ENCODE measurements at places on chromosomes 6 and 20.

GRCh38 chr20:14828459-14828858, 491.0 kb upstream of the FLRT3 start:
- no peak for DNase-seq

DNA sequence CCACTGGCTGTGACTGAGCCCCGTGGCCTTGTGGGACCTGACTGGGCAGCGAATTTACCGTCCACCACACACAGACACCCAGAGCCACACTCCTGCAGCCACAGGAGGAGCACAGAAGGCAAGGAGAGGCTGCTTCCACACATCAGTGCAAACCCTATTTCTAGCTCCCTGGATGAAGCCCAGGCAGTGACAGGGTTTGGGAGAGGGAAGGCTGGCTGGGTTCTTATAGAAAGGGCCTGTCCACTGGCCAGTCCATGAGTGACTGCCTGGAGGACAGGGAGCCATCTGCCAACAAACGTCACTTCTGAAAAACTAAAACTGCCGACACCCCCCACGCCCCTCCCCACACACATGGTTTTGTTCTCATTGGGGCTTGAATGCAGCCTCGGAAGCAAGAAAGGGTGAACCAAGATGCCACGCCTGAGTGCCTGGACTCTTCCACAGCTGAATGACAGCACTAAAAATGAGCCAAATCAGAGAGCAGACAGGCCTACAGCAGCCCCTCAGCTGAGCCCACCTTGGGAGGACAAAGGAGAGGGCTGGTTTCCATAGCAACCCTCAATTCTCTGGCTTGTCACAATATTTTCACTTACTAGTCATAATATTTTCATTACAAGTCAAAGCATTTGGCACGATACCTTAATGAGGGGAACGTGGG, 38.4 kb downstream of the RRBP1 start:
- no peak for DNase-seq

DNA sequence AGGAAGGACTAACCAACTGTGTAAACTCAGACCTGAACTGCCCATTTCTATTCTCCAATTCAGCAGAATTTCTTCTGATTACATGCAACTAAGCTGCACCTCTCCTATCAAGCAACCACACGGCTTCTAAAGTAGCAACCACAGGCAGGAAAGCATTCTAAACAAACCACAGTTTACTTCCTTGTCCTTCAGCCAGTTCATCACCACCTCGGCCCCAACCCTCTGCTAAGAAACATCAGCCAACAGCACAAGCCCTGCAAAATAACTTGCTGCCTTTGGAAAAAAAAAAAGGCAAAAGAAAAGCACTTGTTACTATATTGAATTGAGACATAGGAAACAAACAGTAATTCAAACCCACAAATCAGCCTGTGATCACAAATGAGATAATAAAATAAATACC, 140.3 kb downstream of the NFATC2 start:
- no peak for DNase-seq

DNA sequence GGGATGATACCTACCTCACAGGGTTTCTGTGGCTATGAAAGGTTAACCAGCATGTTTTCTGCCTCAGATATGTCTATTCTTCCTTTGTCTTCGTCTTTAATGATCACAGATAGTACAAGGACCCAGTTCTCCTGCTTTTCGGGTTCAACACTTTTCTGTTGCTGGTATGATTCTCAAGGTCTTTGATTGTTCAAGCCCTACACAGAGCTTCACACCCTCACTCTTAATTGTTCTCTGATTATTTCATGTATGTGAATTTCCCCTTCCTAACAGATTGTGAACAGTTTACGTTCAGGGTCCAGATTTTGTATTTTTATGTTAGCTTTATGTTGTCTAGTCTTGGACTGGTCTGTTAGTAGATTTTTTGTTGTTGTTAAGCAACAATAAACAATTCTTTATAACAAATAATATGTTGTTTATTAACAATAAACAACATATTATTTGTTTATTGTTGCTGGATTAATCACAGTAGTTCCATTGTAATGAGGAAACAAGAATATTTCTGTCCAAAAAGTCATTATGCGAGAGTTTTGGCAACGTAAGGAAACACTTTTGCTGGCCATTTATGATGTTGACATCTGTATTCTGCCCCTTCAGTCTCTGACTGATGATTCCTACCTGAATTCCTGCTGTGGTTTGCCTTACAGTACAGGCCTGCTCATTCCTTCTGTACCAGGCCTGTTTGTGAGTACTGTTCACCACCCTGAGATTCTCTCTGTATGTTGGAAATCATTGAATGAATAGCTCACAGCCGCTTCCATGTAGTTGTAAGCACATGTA, 27.2 kb upstream of the TULP4 start:
- DNase-seq: no peak

GRCh38 chr6:170167657-170168159, 123.2 kb downstream of the DLL1 start:
- no peak for DNase-seq

DNA sequence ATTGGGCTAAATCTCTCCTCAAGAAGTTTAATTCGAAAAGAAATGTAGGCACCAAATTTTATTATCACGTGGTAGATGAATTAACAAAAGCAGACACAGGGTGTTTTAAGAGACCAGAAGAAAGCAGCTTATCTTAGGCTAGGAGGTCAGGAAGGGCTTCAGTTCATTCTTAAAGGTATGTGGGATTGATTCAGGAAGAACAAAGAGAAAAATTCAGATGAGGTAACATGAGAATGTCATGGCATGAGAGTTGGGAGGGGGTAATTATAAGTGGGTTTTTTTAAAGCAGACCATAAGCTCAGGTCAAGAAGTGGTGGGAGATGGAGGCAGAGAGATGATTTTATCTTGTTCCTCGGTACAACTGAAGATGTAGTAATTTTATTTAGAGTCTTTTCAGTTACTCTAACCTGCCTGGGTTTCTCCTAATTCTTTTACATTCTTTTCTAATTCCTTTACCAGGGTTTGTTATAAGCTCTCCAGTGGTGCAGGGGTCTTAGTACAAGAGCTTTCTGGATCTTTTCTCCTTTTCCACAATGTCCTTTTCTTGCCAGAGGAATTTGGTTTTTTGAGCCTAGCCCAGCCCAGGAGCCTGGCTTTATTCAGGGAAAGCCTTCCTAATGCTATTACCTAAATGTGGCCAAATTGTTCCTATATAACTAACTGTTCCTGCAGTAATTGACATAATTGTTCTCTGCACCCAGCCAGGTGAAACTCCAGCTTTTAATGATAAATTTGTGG, 474.1 kb upstream of the BTBD3 start:
- DNase-seq: no peak

GRCh38 chr20:42788707-42789106, 401.0 kb downstream of the PTPRT start:
- no peak for DNase-seq

GRCh38 chr20:41380551-41381193, 14.1 kb upstream of the EMILIN3 start:
- DNase-seq: no peak

DNA sequence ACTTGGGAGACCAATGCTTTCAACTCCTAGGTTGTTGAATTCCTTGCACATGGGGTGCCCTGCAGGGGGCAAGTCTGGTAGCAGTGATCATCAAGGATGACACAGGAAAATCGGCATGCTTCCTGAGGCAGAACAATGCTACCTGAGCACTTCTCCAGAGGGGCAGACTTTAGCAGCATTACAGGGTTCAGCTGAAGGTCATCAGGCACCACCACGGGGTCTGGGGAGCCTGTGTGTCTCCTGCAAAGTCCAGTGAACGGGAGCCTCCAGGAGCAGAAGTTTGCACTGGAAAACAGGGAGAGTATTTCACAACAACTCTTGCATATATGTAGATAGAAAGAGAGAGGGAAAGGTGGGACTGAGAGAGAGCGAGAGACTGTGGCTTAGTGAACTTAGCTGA, 10.2 kb downstream of the VSX1 start:
- no peak for DNase-seq

- DNase-seq: no peak
Measured at GRCh38 chr6:149405823-149406765, 6.0 kb downstream of the SUMO4 start.

DNA sequence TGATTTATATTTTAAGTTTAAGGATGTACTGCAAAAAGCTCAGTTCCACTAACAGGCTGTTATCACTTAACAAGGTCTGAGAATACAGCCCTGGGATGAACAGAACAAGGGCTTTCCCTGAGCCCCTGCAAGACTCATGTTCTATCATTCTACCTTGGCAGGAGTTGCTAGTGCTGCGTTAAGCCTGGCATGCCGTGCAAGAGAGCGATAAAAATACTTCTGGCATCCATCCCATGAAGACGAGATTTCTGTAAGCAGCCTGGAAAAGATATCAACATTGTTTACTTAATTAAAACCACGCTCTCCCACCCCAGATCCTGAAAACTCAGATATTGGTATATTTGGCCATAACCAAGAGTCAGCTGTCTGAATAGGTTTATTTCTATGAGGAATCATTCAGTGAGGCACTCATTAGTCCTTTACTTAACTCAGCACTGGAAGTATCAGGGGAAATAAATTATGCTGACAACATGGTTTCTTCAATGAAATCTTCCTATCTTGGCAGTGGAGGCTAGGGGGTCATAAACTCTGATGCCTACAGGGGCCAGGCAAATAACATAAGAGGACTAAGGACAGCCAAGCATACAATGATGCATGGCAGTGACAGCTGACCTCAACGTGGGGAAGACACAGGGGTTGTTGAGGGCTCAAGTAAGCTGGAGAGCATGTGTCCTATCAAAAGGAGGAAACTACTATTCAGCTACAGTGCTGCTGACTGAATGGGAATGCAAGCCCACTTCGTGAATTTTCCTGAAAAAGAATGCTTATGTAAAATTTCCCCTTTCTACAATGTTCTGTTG, 37.6 kb upstream of the LYRM2 start:
- no peak for DNase-seq

DNA sequence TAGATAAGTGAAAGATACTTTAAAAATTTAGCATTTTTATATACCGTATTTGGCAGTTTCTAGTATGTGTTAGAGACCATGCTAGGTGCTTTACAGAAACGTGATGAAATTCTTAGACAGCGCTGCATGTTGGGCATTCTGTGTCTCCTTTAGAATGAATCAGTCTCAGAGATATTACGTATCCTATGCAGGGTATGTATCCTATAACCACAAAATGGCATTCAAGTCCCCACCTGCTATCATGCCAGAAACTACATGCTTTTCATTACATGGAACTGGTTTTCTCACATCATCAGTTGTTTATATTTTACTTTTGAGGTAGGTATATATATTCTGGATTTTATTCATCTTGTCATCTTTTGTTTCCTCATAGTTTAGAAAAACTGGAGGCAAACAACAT, 42.3 kb downstream of the PEX7 start:
- no peak for DNase-seq

GRCh38 chr20:53027089-53027488, 54.9 kb downstream of the TSHZ2 start:
- no peak for DNase-seq

DNA sequence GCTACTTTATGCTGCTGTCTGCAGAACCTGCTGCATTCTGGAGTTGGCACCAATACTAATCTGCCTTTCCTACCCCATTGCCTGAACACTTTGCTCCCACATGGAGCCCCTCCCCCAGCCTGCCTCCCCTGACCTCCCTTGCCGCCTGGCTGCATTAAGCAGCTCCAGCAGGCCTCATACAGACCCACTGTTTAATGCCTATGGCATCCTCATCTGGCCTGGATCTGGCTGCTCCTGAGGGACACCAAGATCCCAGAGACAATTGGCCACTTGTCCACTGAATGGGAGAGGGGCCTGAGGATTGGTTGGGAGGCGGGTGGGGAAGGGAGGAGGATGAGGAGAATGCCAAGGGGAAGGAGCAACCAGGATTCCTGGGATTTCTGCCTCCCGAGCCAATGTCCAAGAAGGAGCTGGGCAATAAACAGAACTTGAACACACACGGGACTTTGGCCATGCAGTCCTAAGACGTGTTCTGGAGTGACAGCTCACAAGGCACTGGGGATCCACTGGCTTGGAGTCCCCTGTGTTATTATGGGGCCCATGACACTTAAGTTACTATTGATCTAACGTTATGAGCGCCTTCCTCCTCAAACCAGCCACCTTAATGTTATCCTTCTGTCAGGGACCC, 10.4 kb upstream of the KCNK5 start:
- no peak for DNase-seq

- no peak for DNase-seq
Measured at GRCh38 chr6:111494951-111495635, 12.1 kb upstream of the REV3L start.

GRCh38 chr6:75834447-75834846, 85.4 kb downstream of the MYO6 start:
- DNase-seq: no peak

GRCh38 chr6:129893640-129894039, 32.5 kb upstream of the TMEM244 start:
- no peak for DNase-seq

DNA sequence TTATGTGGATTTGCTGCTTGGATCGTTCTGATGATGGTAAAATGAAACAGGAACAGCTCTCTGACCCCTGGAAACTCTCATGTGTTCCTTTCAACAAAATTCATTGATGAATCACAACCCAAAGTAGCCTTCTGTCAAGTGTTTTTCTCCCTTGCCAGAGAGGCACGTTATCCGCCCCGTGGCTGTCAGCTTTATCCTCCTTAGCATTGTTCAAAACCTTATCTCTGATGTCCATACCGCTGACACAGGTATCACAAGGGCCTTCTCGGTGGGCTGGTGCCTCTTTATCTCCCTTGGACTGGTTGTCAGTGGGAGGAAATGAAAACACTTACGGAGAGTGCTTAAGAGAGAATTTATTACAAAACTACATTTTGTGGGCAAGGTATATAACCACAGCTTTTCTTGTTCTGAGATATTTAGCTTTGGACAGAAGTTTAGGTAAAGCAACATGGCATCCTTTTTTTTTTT, 84.9 kb downstream of the TIAM2 start:
- no peak for DNase-seq

DNA sequence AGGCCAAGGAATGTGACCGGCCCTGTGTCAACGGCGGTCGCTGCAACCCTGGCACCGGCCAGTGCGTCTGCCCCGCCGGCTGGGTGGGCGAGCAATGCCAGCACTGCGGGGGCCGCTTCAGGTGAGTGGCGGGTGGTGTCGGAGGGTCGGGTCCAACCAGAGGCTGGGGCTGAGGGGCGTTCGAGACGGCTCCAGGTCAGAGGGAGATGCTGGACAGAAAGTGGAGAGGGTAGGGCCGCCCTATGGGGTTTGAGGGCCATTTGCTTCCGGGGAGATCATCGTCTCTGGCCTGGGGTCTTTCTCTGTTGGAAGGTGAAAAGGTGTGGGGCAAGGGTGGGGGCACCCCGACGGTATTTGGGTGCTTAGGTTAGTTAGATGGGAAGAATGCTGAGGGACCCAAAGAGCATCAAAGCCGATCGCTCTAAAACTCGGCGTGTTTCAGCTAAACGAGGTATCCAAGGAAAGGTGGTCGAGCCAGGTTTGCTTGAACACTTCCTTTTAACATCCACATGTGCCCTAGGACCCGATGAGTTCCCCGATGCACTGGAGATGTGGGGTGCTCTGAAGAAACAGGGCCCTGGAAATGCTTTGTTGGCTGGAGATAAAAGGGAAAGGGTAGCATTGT, 691 bp downstream of the ATRN start:
- DNase-seq: no peak

GRCh38 chr6:33667072-33667471, 44.4 kb downstream of the UQCC2 start:
- DNase-seq: no peak
